ENCODE measurements at places on chromosomes 6 and 20. TPM values are rescaled to one million over a fixed set of nuclear protein-coding genes. Genes with fewer than 3 reads are reported as not detected.

- H3K4me3 ChIP-seq = no peak overlapping the region
- no peaks in the 10 kb centered on the region for H3K36me3 ChIP-seq
- peaks cover 17% of the 10 kb centered on the region for H3K4me1 ChIP-seq
- DNase-seq = no peak
Observed at GRCh38 chr20:57633945-57634491, 13.8 kb upstream of the ZBP1 start.

- peaks cover 7% of the 10 kb centered on the region for H3K4me1 ChIP-seq
- no peaks in the 10 kb centered on the region for H3K27me3 ChIP-seq
Observed at GRCh38 chr6:158160932-158161539, 7.0 kb downstream of the SERAC1 start.

GRCh38 chr6:130787726-130788500 is 39.3 kb upstream of the SMLR1 start:
- no peak for DNase-seq
- no peaks in the 10 kb centered on the region for H3K4me1 ChIP-seq
- H3K36me3 ChIP-seq = no peaks in the 10 kb centered on the region
- H3K27me3 ChIP-seq = no peaks in the 10 kb centered on the region
- H3K4me3 ChIP-seq = no peak overlapping the region
- H3K27ac ChIP-seq = no peak overlapping the region

DNA sequence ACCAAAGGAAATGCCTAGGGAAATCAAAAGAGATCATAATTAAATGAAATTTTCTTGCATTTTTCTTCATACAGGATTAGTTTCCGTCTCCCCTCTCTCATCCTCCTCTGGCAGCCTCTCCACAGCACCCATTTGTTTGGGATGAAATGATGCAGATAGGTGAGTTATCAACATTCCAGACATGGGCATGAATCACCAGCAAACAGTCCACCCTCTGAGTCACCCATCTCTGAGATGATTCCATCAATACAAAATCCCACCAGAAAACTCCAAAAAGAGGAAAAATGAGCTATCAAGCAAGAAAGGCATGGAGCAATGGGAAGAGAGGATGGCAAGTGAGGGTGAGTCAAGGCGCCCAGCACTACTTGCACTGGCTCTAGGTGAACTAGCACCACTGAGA is 11.4 kb downstream of the MC3R start:
- no peak for DNase-seq
- no peaks in the 10 kb centered on the region for H3K4me1 ChIP-seq
- no peak overlapping the region for H3K4me3 ChIP-seq
- no peak overlapping the region for H3K27ac ChIP-seq

The TP53TG5 gene
- polyA plus RNA-seq = 0.11 TPM

DNA sequence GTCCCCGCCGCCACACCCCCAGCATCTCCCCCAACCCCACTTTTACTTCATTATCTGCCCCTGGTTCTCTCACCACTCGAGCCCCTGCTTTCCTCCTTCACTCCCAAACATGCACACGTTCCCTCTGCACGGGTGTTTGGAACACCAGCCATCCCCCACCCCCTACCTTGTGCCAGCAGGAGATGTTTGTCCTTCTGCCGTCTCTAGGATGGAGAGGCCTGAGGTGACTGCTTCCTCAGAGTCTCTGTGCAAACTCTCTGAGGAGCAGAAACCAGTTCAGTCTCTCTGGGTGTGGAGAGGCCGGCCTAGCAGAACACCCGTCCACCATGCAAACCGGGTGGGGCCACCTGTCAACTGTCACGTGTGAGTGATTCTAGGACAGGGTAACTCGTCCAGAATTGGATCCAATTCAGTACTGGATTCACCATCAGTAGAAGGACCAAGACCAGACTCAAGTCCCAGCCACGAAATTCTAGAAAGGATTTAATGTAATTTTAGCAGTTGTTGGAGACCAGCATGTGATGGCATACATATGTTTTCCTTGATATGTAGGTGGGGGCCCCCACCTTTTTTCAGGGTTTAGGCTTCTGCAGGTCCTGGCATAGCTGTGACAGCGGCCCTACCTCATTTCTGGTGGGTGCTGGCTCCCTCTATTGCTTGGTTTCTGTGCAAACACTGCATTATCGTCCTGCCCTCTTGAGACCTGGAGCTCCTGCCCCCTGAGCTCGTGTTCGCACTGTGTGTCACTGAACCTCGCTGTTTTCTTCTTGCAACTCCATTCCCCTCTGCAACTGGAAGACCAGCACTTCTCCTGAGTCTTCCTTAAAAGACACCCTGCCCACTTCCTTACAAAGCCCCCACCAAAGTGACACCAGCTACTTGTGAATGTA is at the start of gene RAET1E:
RAET1E (minus strand) TSS at position 259 of the 890 bp plus-strand sequence. CDS start 7,212 bp downstream, outside the sequence.
- H3K4me1 ChIP-seq = peaks cover 18% of the 10 kb centered on the region
- H3K36me3 ChIP-seq = no peaks in the 10 kb centered on the region
- no peak within 1 kb of the TSS for H3K4me3 ChIP-seq
- no peak within 1 kb of the TSS for H3K27ac ChIP-seq

GRCh38 chr6:17207281-17207680 is 73.9 kb upstream of the RBM24 start:
- no peak overlapping the region for H3K4me3 ChIP-seq
- no peaks in the 10 kb centered on the region for H3K36me3 ChIP-seq
- no peak overlapping the region for H3K27ac ChIP-seq
- no peaks in the 10 kb centered on the region for H3K4me1 ChIP-seq

- H3K4me1 ChIP-seq = peaks cover 26% of the 10 kb centered on the region
- no peaks in the 10 kb centered on the region for H3K27me3 ChIP-seq
- H3K36me3 ChIP-seq = peaks cover 3% of the 10 kb centered on the region
- DNase-seq = peak; percentile 89
- H3K27ac ChIP-seq = peak overlapping the region; percentile 94
Observed at GRCh38 chr6:28136585-28137504, 4.8 kb upstream of the ZKSCAN8 start.

DNA sequence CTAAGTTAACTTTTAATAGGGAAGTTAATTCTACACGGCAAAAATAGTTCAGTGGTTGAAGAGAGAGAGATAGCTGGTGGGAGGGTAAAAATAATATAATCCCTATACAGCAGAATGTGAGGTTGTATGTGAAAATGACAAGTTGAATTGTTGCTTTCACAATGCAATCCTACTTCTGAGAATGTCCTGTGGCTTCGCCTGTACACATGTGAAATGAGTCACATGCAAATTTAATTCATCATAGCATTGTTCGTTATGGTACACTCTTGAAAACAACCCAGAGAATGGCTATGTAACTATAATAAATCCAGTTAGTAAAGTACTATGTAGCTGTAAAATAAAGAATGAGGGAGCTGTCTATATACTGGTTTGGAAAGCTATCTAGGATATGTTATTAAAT is 46.0 kb upstream of the HINT3 start:
- no peaks in the 10 kb centered on the region for H3K27me3 ChIP-seq
- no peak overlapping the region for H3K4me3 ChIP-seq
- peaks cover 5% of the 10 kb centered on the region for H3K36me3 ChIP-seq
- peaks cover 34% of the 10 kb centered on the region for H3K4me1 ChIP-seq
- peak overlapping the region; percentile 62 for H3K27ac ChIP-seq
- DNase-seq = peak; percentile 73

DNA sequence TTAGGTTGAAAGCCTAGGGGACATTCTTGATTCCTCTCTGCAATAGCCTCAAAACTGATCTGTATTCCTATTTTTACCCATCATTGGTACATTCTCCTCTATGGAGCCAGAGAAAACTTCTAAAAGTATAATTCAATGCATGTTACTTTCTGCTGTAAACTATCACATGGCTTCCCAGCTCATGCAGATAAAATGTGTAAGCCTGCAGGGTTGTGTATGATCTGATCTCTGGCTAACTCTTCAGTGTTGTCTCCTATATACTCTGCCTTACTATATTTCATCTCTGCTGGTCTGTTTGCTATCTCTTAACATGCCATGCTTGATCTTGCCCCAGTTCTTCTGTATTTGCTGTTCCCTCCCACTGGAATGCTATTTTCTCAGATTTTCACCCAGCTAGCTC is 323.3 kb upstream of the RSPO3 start:
- no peaks in the 10 kb centered on the region for H3K4me1 ChIP-seq
- DNase-seq = no peak
- no peaks in the 10 kb centered on the region for H3K36me3 ChIP-seq
- H3K27ac ChIP-seq = no peak overlapping the region
- H3K4me3 ChIP-seq = no peak overlapping the region

- no peak overlapping the region for H3K4me3 ChIP-seq
- no peaks in the 10 kb centered on the region for H3K4me1 ChIP-seq
- no peak overlapping the region for H3K27ac ChIP-seq
- no peaks in the 10 kb centered on the region for H3K27me3 ChIP-seq
- no peak for DNase-seq
Observed at GRCh38 chr6:169567819-169568218, 134.0 kb downstream of the WDR27 start.

The FAM229B gene
- 0.64 TPM for polyA plus RNA-seq

DNA sequence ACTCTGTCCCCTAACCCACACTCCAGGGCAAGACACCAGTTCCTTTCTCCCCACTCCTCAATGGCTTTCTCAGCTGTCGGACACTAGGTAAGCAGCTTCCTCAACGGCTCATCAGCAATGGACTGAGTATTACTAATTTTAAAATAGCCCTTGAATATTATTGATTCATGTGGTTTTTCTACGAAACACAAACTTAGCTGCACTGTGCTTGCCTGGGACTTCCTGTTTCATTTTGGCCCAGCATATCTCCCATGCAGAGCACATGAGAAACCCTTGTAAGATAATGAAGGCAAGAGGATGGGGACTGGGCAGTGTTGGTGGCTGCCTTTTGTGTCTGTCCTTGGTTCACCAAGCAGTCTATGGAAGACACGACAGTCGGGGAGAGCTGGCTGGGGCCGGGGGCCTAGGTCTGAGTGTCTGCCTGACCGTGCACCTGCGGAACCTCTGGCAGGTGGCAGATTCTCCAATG is 48.9 kb downstream of the RNASET2 start:
- no peaks in the 10 kb centered on the region for H3K27me3 ChIP-seq
- no peak for DNase-seq
- H3K27ac ChIP-seq = no peak overlapping the region

DNA sequence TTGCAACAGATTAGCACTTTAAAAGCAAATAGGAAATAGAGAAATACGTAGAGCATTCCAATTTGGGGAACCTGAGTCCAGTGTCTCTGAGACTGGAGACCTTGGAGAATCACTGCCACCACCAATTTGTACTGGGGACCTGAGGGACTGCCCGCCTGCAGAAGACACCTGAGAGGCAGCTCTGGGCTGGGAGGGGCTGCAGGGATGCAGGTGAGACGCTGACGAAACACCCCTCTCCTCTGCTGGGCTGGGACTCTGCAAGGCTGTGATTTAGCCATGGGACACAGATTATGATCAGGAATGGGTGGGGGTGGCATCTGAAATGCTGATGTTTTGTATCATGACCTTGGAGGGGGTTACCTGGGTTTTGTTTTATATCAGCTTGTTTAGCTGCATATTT is 7.0 kb upstream of the APMAP start:
- H3K27ac ChIP-seq = no peak overlapping the region
- no peaks in the 10 kb centered on the region for H3K27me3 ChIP-seq
- H3K4me1 ChIP-seq = peaks cover 7% of the 10 kb centered on the region
- H3K36me3 ChIP-seq = no peaks in the 10 kb centered on the region
- H3K4me3 ChIP-seq = no peak overlapping the region

The GPSM3 gene
- 86.1 TPM for polyA plus RNA-seq

The GMDS gene
- polyA plus RNA-seq = 12.9 TPM

DNA sequence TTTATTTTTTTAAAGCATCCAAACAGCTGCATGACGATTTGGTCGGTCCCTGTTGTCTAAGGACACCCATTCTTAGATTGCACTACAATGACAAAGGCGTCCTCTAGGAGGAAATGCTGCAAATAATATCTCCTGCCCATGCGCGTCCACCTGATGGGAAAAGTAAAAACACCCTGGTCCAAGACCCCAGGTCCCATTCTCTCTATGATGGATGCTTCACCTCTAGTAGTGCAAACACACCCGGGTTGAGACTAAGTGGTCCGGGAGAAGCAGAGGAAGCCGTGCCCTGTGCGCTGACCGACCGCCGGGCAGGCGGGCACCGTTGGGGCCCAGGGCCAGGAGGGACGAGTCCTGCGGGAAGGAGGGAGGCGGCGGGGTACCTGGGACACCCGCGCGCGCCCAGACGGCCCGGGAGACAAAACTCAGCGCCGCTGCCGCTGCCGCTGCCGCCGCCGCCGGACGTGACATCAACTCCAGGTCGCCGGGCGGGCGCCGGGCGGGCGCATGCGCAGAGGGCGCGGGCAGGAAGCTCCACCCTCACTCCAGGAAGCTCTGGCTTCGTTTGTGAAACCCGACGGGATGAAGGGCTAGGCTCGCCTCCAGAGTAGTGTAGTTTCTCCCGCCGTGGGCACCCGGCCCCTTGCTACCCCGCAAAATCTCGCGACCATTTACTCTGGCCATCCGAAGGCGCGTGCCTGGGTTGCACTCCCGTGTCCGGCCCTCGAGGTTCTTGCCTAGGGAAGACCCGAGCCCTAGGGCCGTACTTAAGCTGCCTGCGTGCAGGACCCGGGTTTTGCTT is at the start of gene TBC1D7:
TBC1D7 (minus strand) TSS at position 462 of the 799 bp plus-strand sequence. CDS start 1,639 bp downstream, outside the sequence.
- no peaks in the 10 kb centered on the region for H3K27me3 ChIP-seq
- peak within 1 kb of the TSS; percentile 92 for H3K4me3 ChIP-seq
- peaks cover 6% of the 10 kb centered on the region for H3K4me1 ChIP-seq
- peak; percentile 91 for DNase-seq

The R3HDML gene
- polyA plus RNA-seq = not detected

GRCh38 chr6:42424906-42425474 is 26.7 kb downstream of the TRERF1 start:
- H3K4me1 ChIP-seq = peaks cover 19% of the 10 kb centered on the region
- no peaks in the 10 kb centered on the region for H3K27me3 ChIP-seq
- no peak overlapping the region for H3K27ac ChIP-seq
- H3K36me3 ChIP-seq = no peaks in the 10 kb centered on the region

- H3K27me3 ChIP-seq = no peaks in the 10 kb centered on the region
- H3K4me3 ChIP-seq = no peak overlapping the region
- H3K4me1 ChIP-seq = peaks cover 8% of the 10 kb centered on the region
- no peaks in the 10 kb centered on the region for H3K36me3 ChIP-seq
- no peak for DNase-seq
Observed at GRCh38 chr20:32007787-32008616, 2.2 kb upstream of the CCM2L start.

DNA sequence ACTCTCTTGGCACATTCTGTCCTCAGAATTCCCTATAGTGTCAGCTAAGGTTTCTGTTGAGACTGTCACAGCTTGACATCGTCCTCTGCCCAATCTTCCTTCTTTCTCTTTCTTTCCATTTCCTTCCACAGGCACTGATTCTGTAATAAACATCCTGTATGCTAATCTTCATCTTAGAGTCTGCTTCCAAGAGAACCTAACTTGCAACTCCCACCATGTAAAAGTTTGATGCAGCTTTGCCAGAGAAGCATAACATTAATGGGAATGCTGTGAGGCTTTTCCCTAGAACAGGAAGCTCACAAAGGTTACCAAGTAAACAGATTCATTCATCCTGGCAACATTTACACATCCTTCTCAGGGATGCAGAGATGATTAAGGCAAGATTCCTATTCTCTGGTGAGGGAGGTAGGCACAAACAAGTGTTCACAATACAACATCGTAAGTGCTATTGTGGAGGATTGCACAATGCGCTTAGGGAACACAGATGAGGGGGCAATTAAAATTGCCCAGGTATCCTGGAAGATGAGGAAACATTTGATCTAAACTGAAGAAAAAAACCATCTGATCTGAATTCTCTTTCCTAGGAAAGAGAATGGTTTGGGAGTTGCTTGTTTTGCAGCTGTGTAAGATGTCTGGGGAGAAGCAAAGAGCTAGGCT is 74.7 kb downstream of the GRM1 start:
- H3K4me3 ChIP-seq = no peak overlapping the region
- H3K36me3 ChIP-seq = no peaks in the 10 kb centered on the region
- H3K4me1 ChIP-seq = no peaks in the 10 kb centered on the region
- no peaks in the 10 kb centered on the region for H3K27me3 ChIP-seq
